ENCODE measurements at places on chromosomes 1 and 21. TPM values are rescaled to one million over a fixed set of nuclear protein-coding genes. Genes with fewer than 3 reads are reported as not detected.

CNIH3 gene
- 3.2 TPM for total RNA-seq

DNA sequence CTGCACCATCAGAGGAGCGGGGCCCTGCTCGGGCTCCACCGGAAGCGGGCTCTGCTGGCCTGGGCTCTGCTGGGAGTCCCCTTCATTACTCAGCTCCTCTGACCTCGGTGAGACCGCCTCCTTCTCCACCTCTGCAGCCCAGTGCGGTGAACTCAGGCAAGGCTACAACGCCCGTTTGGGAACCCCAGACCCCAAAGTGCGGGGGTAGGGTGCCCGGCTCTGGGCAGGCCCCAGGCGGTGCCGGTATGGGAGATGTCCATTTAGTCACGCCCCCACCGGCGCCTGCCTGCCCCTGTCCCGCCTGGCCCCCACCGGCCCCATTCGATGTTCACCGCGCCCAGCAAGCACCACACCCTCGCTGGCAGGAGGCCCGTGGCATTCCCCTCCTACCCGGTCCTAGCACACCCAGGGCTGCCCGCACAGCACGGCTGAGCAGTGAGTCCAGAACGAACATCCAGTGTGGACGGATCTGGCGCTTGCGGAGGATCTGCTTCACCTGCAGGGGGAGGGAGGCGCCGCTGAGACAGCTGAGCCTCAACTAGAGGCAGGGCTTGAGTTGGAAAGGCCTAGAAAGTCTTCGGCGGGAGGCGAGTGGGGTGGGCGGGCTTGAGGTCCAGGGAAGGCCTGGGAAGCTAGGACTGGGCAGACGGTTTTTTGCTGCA is 10.0 kb downstream of the MAP3K6 start:
- no peak for DNase-seq

DNA sequence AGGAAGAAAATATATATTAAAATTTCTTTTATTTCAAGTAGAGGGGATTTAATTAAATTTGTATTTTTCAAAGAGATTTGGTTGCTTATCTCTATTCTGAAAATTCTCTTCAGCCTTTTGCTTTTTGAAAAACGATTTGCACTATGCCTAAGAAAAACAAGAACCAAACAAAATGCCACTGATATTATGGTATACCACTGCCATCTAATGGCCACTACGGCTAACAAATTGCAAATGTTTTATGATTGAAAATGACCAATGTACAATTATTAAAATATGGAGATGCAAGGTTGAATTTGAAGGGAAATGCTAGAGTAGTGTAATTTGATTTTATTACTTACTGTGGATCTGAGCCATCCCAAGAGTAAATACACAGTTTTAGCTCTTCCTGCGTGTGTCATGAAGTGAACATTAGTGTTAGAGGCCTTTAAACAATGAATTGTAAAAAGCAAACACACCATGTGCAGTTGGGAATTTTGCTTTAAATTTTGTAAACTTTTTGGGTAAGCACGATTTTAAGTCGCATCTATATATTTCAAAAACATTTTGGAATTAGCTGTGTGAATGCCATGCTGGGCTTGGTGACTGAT is 137.4 kb upstream of the USP25 start:
- DNase-seq: no peak

GRCh38 chr1:43853161-43853921 is 80.3 kb upstream of the ARTN start:
- no peak for DNase-seq
